Panc1 (cell line): ENCODE measurements at places on chromosomes 1 and 21.
A peak's percentile ranks its signal among the peaks of the same experiment; 100 is the strongest.

GRCh38 chr1:204398197-204399125, 13.2 kb downstream of the PPP1R15B start:
- DNase-seq: peak; percentile 61

GRCh38 chr1:26363549-26364448, 8.8 kb downstream of the ZNF683 start:
- peak; percentile 33 for DNase-seq

GRCh38 chr21:21028275-21028820, 30.1 kb downstream of the NCAM2 start:
- DNase-seq: no peak

DNA sequence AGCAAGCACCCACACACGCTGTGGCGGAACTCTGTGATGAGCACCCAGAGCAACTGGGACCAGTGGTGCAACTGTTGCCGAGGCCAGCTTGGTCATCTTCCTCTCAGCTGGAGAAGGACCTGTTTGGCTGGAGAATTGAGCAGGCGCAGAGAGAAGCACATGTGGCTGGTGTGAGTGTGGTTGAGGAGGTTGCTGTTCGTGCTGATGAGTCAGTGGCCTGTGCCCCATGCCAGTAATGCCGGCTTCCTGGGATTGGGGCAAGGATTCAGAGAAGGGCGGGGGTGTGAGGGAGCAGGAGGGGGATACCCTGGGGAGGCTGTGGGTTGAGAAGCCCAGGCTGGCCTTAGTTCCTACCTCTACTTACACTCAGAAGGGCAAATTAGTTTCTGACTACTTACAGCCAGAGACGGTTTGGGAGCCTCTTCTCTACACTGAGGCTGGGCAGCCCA, 57.5 kb upstream of the EPS8L3 start:
- DNase-seq: no peak

DNA sequence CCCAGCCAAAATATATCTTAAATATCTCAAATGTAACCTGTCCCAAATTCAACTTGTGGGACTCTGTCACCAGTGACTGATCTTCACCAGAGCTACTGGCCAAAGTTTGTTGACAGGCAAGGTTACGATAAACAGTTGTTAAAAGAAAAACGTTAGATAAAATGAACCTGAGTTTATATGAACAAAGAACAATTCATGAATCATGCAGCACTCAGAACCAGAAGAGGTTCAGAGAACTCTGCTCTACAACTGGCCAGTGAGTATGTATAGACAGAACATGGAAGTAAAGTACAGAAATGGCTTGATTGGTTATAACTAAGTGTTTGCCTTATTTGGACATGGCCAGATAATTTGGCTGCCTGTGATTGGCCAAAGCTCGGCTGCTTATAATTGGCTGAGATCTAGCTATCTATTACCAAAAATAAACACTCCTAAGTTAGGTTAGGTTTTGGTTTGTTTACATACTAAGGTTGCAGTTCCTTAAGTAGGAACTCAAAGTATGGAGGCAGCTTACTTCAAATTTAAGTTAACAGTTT, 25.5 kb downstream of the BTBD8 start:
- no peak for DNase-seq

GRCh38 chr21:38661889-38662568, 143.7 kb upstream of the ETS2 start:
- DNase-seq: no peak
